ENCODE measurements at places on chromosomes 16 and 17.
A peak's percentile ranks its signal among the peaks of the same experiment; 100 is the strongest.

DNA sequence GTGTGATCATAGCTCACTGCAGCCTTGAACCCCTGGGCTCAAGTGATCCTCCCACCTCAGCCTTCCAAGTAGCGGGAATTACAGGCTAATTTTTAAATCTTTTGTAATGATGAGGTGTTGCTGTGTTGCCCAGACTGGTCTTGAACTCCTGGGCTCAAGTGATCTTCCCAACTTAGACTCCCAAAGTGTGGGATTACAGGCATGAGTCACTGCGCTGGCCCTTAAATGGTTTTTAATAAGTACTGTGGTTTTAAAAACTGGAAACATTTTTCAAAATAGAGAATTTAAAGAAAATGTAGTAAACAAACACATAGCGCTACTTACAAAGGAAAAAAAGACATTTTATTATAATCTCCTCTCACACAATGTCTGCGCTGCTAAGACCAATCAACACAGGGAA lies 32.2 kb downstream of the MARCHF10 start:
- no peak for DNase-seq

GRCh38 chr17:48472411-48473281 lies 42.6 kb upstream of the SKAP1 start:
- no peak for DNase-seq

DNA sequence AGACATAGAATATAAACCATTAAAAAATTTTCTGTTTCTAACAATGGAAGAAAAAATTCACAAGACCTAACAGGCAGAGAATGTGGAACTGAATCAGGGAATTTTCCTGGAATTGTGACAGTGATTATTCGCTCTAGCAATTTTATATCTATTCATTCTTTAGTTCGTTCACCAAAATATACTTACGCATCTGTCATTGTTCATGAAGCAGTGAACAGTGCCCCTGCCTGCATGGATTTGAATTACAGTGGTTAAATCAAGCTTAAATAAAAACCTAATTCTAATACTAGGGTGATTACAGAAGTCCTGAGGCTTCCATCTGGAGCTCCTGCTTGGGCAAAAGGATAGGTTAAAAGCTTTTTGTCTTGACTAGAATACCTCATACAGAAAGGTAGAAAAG lies 48.6 kb downstream of the ABCA8 start:
- no peak for DNase-seq

DNA sequence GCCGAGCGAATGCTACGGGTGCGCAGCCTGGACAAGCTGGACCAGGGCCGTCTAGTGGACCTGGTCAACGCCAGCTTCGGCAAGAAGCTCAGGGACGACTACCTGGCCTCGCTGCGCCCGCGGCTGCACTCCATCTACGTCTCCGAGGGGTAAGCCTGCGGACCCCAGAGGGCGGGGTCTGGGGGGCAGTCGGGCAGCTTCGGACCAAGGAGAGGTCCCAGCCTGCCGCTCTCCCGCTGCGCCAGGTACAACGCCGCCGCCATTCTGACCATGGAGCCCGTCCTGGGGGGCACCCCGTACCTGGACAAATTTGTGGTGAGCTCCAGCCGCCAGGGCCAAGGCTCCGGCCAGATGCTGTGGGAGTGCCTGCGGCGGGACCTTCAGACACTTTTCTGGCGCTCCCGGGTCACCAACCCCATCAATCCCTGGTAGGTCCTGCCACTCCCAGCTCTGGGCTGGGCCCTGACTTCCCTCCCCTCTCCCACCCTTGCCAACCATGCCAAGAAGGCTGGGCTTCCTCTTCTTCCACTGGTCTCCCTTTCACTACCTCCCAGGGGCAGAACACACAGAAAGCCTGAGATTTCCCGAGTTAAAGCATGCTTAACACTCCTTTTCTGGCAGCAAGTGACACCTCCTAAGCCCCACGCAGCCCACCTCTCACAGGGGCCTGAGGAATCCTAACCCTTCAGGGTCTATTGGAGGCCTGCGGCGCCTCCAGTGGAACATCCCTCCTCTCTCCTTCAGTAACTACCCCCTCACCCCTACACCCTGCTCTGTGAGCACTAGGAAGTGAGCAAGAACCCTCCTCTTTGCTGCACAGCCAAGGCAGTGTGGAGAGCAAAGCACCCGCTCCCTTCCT lies 3.2 kb downstream of the NAGS start:
- DNase-seq = no peak

- no peak for DNase-seq
Measured at GRCh38 chr16:79962962-79963361, 362.4 kb upstream of the MAF start.

DNA sequence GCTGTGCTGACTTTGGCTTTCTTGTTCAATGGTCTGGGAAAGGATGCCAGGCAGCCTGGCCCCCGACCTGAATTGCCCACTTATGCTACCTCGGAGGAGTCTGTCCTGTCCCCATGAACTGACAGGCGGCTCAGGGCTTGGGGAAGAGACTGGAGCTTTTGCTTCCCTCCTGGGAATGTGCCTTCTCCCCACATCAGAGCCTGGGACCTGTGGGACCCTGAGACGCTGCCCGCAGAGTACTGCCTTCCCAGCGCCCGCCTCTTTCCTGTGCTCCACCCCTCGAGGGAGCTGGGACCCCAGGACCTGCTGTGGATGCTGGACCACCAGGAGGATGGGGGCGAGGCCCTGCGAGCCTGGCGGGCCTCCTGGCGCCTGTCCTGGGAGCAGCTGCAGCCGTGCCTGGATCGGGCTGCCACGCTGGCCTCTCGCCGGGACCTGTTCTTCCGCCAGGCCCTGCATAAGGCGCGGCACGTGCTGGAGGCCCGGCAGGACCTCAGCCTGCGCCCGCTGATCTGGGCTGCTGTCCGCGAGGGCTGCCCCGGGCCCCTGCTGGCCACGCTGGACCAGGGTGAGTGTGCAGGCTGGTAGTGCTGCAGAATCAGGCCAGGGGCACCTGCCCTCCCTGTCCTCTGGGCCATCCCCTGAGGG lies 18.5 kb downstream of the FCSK start:
- DNase-seq = no peak

DNA sequence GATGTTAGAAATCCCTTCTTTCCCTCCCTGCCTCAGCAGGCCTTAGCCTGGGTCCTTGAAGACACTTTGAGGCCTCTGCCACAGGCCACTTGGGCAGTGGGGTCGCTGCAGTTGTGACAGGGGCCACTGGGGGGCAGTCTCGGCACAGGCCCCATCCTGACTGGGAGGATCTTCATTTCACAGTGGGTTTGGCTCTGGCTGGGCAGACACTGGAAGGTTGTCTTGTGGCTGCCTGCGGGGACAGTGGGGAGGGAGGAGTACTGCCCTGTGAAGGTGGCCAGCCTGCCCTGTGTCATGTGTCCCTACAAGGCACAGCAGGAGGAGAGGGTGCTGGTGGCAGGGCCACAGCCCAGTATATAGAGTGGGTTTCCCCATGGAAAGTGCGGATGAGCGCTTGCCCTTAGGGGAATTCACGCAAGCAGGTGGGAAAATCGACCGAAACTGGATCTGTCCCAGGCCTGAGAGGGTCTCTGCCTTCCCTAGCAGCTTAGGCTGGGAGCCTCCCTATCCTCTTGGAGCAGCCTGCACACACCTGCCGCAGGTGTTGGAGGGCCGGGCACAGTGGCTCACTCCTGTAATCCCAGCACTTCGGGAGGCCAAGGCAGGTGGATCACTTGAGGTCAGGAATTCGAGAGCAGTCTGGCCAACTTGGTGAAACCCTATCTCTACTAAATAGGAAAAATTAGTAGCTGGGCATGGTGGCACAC lies 28.8 kb downstream of the GINS2 start:
- peak; percentile 40 for DNase-seq

DNA sequence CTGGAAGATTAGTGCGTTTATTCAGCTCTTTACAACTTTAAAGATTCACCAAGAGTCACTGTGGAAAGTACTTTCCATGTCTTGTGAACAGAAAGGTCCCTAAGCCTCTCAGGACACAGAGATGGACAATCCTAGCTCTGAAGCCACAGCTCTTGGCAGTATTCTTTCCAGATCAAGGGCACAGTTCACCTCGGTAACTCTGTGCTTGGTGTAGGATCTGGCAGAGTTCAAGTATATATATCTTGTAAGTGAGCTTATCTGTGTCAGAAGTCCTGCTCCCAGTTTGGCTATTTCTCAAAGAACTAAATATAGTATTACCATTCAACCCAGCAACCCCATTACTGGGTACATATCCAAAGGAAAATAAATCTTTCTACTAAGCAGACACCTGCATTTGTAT lies 183.7 kb downstream of the CBLN1 start:
- no peak for DNase-seq

DNA sequence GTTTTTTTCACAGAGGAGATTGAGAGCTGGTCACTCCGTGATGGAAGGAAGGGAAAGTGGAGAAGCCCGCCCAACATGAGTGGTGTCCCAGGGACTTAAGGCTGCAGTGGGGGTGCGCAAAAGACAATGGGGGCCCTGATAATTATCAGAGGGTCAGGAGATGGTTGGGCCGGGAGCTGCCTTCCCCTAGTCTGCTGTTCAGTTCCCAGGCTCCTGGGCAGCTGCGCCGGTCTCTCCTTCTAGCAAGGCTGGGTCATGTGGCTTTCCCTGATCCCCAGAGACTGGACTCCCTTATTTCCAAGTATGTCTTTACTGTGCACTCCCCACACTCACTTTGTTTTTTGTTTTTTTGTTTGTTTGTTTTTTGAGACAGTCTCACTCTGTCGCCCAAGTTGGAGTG lies 16.2 kb downstream of the CYGB start:
- DNase-seq = no peak

DNA sequence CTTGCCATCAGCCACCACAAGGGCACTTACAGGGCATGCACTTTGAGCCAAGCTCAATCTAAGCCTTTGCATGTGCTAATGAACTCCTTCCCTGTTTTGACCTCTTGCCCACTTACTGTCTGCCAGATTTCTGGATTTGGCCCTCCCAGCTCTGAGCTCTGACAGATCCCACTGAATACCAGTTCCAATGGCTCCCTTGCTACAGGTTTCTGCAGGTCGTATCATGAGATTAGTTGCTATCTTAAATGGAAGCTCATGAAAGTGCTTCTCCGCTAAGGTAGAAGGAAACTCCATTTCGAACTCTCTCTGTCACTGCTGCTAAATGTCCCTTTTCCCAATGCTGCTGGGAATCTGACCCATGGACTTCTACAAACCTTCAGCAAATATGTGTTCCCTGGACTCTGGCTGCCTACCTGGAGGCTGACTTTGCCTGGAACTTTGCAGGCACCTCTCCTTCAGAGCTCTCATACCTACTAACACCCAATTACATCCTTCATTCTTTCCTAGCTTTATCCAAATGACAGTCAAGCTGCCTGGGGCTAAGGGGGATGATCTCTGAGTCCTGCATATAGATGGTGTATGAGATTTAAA lies 23.5 kb upstream of the TOB1 start:
- no peak for DNase-seq

GRCh38 chr17:55632893-55633292 lies 89.8 kb downstream of the TMEM100 start:
- no peak for DNase-seq

- no peak for DNase-seq
Measured at GRCh38 chr16:14676633-14677032, 17.5 kb downstream of the PLA2G10 start.

GRCh38 chr17:35294756-35295155 lies 51.9 kb downstream of the SLFN5 start:
- no peak for DNase-seq

- no peak for DNase-seq
Measured at GRCh38 chr16:85084841-85085510, 27.3 kb downstream of the CIBAR2 start.

GRCh38 chr17:65583921-65584603 lies 22.6 kb upstream of the AXIN2 start:
- no peak for DNase-seq

DNA sequence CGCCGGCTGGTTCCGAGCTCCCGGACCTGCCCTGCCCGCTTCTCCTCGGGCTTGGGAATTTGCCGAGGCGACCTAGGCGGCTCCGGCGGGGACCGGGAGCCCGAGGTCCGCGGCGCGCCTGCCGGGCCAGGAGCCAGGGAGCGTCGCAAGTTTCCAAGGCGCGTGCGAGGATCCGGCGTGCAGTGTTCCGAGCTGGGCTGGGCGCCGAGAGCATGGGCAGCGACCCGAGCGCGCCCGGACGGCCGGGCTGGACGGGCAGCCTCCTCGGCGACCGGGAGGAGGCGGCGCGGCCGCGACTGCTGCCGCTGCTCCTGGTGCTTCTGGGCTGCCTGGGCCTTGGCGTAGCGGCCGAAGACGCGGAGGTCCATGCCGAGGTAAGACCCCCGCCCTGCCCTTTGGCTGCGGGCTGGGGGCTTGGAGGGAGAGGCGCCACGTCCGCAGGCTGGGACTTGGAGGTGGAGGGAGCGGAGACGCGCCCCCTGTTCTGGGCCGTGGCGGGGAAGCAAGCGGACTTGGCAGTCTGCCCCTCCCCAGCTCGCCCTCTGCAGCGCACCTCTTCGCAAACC lies 668 bp downstream of the MMP15 start:
- DNase-seq = no peak

GRCh38 chr17:72775237-72775636 lies 317.3 kb downstream of the SLC39A11 start:
- no peak for DNase-seq

GRCh38 chr17:27986805-27987684 lies 55.4 kb upstream of the NLK start:
- DNase-seq = peak; percentile 83

- DNase-seq = no peak
Measured at GRCh38 chr17:16037636-16038035, 38.0 kb downstream of the TTC19 start.

- DNase-seq = no peak
Measured at GRCh38 chr16:52547004-52547833, at the start of gene TOX3. TOX3 (minus strand) TSS chr16:52547143; CDS start chr16:52546723, 420 bp downstream.

DNA sequence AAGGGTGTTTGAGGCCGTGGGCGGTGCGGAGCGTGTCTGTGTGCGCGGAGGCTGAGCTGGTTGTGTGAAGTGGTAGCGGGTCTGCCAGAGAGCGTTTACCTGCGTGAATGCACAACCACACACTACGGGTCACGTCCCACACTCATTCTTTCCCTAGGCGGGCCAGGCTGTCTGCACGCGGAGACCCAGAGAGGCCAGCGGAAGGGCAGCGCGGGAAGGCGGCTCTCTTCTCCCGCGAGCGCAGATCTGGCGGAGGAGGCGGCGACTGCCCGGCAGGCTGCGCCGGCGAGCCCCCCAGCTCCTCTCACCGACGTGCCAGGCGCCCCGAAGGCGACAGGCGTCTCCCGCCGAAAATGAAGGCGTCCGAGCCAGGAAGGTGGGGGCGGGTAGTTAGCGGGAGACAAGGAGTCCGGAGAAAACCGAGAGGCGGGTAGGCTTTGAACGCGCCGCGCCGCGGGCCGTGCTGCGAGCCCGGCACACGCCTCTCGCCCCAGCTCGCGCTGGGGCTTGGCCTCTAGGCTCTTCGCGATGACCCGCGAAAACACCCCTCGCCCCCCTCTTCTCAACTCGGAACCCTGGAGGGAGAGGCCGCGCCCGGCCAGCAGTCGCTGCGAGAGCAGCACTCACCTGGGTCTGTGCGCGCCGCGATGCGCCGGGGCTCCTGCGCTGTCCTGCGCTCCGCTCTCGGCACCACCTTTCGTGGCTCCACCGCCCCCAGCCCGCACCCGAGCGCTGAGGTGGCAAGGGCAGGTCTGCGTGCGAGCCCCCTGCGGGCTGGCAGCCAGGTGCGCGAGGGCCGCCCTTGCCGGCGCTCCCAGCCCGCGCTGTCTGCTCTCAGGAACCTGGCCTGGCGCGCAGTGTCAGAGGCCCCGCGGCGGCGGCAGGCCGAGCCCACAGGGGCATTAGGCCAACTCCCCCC lies 2.0 kb upstream of the FOXF1 start:
- no peak for DNase-seq
